Lung (tissue), 17 donors: ENCODE measurements at places on chromosomes 6 and 20.

GRCh38 chr6:50093116-50093937 is 43.6 kb upstream of the DEFB112 start:
- DNase-seq, result no peak

DNA sequence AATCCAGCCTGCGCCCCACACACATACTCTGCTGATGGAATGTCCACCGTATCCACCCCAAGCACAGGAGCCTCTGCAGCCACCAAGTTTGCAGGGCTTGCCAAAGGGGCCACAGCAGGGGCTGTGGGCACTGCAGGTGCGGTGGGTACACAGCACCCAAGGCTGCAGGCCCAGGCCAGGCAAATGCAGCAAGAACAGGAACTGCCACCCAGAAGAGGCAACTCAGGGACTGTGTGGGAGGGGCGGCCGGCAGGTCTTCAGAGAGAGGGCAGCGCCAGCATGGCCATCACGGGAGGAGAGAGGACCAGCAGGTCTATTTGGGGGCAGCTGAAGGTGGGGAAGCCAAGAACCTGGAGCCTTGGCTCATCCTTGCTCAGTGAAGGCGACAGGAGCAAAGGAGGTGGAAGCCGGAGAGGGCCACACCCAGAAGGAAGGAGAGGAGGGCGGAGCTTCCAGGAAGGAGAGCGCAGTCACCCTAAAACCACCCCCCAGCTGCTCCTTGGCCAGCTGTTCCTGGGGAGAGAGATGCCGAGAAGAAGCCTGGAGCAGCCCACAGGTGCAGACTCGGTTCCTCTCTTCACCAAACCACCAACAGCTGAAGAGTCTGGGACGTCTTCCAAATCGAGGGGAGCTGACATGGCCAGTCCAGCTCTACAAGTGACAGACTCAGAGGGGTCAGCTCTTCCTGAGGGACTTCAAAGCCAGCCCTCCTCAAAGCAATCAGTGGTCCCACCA is 265.1 kb upstream of the CDYL start:
- DNase-seq, result no peak

DNA sequence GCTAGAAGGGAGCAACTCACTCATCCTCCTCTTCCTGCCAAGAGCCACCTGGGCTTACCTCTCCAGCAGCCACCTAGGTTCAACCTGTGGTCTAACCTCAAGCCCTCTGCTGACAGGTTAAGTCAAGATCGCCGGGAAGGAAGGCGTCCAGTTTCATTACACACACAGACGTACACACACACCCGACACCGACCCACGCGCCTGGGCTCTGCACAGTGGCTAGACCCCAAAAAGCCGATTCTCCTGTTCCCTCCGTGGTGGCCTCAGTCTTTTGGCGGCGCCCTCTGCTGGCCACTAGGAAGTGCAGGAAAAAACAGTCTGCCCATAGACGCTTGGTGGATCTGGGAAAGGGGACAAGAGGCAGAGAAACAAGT is 52.8 kb downstream of the MRPL14 start:
- DNase-seq, result peak; percentile 89

- no peak for DNase-seq
Measured at GRCh38 chr20:48956052-48956451, 34.5 kb downstream of the ARFGEF2 start.

DNA sequence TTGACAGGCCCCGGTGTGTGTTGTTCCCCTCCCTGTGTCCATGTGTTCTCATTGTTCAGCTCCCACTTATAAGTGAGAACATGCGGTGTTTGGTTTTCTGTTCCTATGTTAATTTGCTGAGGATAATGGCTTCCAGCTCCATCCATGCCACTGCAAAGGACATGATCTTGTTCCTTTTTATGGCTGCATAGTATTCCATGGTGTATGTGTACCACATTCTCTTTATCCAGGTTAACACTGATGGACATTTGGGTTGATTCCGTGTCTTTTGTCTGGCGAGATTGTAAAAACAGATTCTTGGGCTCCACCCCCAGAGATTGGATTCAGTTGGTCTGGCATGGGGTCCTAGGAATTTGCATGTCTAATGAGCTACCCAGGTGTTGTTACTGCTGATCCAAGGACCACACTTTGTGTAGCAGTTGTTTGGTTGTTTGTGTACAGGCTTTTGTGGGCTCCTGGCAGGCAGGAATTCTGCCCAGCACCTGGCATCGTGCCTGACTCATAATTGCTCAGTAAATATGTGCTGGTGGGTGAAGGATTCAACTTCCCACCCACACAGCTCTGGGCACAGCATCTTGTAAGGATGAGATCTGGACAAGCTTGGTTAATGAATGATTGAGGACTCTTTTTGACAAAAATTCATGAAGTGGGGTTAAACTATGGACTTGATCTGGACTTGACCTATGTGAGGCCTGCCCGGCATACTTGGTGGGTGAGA is 5.2 kb downstream of the TOX2 start:
- DNase-seq, result no peak

GRCh38 chr6:132567566-132567965 is 2.6 kb upstream of the TAAR6 start:
- no peak for DNase-seq

DNA sequence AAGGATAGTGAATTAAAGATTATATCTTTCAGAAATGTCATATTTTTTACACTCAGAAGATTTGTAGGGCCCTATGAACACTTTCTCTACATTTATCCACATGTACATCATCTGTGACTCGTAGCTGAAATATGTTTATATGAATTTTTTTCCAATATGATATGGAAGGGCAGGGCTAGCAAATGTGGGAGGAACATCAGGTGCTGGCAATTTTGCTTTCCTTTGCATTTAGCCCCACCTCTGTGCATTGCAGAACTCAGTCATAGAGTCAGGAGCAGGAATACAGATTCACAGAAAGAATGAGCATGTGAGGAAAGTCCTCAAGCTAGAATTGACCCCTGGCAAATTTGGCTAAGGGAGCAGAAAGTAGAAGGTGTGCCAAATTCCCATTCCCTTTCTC is 129.9 kb downstream of the CRYBG1 start:
- no peak for DNase-seq

DNA sequence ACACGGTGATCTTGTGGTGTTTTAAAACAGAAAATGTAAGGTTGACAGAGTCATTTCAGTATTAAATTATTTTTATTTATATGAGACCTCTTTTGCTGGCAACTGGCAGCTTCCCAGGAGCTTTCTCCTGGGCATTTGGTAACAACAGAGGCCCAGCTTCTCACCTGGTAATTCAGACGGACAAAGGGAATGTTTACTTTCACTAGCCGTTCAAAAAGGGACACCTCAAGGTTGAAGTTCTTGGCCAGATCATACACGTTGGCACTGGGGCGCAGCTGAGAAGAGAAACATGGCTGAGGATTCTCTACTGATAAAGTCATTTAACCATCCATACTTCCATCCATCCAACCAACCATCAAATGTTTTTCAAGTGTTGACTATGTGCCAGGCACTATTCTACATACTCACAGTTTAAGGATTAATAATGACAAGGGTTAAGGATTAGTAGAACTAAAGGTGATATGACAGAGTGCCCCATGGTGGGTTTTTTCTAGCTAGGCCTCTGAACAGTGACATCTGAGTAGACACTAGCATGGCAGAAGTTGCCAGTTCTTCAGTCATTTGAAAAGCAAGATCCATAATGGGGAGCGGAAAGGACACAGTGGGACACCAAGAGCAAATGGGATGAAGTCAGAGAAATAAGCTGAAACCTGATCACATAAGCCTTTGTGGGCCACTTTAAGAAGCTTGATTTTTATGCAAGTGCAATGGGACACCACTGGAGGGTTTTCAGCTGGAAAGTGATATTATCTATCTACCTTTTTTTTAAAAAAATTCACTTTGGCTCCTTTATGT is 25.1 kb downstream of the ZNFX1 start:
- DNase-seq, result no peak

- DNase-seq, result no peak
Measured at GRCh38 chr20:38885357-38885756, 40.9 kb upstream of the FAM83D start.

- no peak for DNase-seq
Measured at GRCh38 chr6:140897349-140897748, 1235.4 kb upstream of the GJE1 start.

GRCh38 chr20:24781418-24781980 is 167.6 kb upstream of the CST7 start:
- peak; percentile 17 for DNase-seq

DNA sequence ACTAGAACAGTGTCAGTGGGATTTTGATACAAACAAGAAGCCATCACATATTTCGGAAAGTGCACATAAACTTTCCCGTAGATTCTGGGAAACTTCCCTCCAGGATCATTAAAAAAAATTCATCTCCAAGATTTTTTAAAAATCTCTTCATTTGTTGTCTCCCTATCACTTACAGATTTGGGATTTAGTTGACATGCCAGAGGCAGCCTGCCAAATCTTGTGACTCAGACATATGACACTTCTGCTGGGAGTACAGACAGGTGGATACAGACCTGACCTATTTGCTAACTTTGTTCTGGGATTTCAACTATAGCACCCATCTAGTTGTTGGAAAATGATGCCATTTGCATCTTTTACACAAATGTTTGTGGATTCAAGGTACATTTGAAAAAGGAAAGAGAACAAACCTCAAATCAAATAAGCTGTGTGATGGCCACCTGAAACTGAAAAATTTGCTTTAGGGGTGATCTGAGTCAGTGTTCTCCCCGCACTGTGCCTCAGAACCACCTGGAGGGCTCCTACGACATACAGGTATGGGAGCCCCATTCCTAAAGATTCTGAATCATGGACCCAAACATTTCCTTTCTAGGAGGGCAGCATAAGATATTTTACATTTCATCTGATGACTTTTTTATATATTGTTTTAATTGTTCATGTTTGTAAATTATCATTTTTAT is 21.9 kb upstream of the CD2AP start:
- no peak for DNase-seq

DNA sequence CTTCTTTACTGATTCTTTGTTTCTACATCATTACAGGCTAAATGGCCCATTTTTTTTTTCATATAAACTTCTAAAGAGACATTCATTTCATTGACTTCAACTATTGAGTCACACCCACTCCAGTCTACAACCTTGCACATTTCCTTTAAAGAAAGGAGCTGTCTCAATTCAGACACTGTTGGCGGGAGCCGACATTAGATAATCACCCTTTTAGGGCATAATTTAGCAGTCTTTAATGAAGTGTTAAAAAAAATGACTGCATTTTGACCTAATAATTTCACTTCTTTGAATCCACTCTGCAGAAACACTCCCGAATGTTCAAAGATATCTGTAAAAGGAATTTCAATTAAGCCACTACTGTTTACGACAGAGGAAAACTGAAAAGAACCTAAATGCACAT is 1.5 kb downstream of the EPM2A start:
- no peak for DNase-seq
